ENCODE measurements at places on chromosomes 7 and 10.

DNA sequence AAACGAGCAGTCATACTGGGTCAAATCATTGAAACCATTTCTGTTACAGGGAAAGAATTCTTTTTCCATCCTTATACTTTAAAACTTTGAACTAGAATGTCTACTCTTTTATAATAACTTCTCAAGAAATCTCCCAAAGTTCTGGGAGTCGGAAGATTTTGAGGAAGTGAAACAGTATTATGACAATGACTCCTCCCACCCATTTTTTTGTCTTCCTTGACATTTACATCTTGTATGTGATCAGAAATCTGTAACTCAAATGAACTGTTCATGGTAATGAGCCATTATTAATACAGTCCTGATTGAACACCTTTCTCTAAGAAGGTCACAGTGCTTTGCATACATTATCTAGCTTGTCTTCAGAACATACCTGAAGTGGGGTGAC lies 227.4 kb downstream of the CELF2 start:
- no peak for DNase-seq

DNA sequence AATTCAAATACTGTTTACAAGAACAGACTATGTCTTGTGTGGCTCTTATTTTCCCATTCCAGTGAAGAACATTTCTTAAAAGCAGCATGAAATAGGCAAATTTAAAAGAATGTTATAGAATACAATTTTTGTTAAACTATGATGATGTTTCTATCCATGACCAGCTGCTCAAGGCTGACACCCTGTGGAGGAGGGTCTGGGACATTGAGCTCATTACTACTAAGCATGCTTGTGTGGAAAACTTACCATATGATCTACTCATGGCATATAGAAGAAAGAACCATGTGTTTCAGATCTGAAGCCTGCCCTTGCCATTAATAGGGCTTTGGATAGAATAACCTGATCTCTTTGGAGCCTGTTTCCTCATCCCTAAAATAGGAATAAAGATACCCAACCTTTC lies 125.0 kb downstream of the FOXP2 start:
- DNase-seq = no peak

DNA sequence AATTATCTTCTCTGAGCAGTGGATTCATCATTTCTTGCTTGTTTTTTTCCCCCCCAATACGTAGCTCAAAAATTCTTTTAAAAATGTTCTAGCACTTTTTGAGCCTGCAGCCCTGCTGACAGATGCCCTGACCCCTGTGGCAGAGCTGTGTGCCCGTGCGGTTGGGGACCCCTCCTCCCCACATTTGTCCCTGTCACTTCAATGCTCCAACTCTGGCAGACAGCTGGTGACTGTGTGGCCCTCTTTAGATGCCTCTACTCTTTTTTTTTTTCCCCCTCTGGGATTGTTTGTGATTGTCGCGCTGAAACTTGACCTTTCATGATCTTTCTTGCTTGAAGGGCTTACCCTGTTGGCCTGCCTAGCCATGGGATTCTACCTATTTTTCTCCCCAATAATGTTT lies 214.1 kb downstream of the TMEM178B start:
- no peak for DNase-seq

GRCh38 chr7:7944619-7945282 lies 23.8 kb upstream of the GLCCI1 start:
- DNase-seq = no peak

- no peak for DNase-seq
These were observed 206.1 kb downstream of the CREB5 start for GRCh38 chr7:28618383-28618782.
